ENCODE measurements at places on chromosomes 13 and 19.

DNA sequence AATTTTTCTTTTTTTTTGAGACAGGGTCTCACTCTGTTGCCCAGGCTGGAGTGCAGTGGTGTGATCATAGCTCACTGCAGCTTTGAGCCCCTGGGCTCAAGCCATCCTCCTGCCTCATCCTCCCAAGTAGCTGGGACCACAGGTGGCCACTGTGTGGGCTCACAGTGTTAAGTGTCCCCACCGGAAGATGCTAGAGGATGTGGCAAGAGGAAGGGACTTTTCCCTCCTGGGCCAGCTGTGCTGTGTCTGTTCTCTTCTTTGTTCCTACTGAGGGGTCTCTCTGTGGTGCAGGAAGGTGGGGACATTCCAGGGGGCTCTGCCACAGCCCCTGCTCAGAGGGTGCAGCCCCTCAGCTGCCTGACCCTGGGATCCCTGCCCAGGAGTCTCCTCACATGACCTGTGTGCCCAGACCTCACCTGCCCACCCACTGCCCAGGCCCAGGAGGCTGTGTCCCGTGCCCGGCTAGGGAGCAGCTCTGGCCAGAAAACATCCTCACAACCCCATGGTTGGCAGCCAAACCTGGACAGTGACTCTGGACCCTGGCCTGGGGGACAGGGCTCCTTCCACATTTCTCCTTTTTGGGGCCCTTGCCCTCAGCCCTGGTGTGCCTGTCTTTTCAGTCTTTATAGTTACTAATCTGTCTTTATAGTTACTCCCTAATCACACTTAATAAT, 14.4 kb upstream of the ANKRD10 start:
- DNase-seq: no peak

DNA sequence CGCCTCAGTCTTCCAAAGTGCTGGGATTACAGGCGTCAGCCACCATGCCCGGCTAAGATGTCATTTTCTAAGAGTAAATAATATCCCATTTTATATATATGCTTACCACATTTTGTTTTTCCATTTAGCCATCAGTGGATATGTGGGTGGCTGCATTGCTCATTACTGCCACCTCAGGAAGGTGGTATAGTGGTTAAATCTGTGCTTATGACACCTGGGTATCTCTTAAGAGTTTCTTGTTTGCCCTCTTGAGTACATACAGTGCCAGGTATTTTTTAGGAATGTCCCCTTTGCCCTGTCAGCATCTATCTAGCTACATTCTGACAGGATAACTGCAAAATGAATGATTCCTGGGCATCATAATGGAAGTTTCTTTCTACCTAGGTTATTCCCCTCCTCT, 14.6 kb downstream of the ZNF69 start:
- DNase-seq: no peak

DNA sequence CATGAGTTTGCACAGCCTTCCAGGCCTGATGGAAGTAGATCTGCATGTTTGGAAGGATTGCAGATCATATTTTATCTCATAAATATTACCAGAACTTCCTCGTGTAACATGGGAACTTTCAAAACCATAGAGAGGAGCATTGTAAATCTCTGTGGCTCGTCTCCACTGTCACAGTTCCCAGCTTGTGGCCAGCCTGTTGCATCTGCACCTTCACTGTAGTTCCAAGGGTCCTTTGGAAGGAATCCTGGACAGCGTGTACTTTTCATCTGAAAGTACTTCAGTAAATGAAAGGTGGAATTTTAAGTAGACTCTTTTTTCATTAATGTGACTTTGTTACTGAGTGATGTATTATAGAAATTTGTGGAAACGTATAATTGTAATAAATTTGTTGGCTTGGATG, 105.4 kb downstream of the ATP11A start:
- DNase-seq: no peak

DNA sequence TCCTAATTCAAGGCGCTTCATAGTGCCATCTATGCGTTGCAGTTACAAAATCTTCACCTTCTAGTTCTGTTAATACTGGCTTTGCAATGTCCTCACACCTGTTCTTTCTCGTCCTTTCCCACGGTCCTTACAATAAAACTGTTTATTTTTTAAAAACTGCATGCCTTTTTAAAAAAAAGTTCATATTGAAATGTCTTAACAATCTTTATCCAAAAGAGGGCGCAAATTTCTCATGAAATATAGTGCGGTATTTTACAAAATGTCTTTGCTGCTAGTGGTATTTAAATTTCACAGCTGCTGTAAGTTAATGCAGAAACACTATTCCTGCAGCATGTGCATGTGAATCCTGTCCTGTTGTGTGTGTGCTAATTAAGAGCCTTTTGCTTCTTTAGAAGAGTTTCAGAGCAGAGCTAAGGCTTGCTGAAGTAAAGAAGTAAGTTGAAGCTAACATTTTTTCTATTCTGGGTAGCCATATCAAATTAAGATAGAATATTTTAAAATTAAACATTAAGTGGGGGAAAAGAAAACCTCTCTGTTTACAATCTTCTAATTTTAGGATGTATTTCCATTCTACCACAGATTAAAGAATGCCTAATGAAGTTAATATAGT, 15.8 kb upstream of the CLDN10 start:
- DNase-seq: no peak

- DNase-seq: no peak
Observed at GRCh38 chr13:28346154-28346553, 148.8 kb downstream of the FLT1 start.

GRCh38 chr13:113754691-113755090, 4.3 kb upstream of the TMEM255B start:
- DNase-seq: no peak

Data from memory B cell (primary cell).